ENCODE measurements at places on chromosomes 12 and 14. TPM values are rescaled to one million over a fixed set of nuclear protein-coding genes. Genes with fewer than 3 reads are reported as not detected.

The ACVRL1 gene
- total RNA-seq = not detected

The OAS2 gene
- total RNA-seq = 0.44 TPM

The GPR162 gene
- total RNA-seq = not detected

The CLMN gene
- total RNA-seq = 16.2 TPM

- DNase-seq = no peak
Observed at GRCh38 chr14:44979740-44980356, 17.9 kb downstream of the TOGARAM1 start.

DNA sequence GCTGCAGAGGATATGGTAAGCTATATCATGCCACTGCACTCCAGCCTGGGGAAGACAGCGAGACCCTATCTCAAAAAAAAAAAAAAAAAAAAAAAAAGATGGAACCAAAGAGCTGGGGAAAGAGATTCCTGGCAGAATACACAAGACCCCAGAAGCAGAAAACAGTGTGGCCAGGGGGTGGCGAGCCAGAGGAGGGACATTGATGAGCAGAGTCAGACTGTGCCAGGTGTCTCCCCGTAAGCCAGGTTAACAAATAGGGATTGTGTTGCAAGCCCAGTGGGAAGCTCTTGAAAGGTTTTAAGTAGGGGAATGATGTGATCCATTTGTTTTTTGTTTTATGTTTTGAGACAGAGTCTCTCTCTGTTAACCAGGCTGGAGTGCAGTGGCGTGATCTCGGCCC lies 56.1 kb downstream of the FIGNL2 start:
- DNase-seq = no peak

GRCh38 chr12:93860668-93861373 lies 183.6 kb downstream of the CRADD start:
- DNase-seq = no peak

Data from HepG2 (cell line).